ENCODE measurements at places on chromosomes 11 and 22.

GRCh38 chr11:92249156-92249753 is 24.6 kb downstream of the FAT3 start:
- no peak for DNase-seq

GRCh38 chr22:48607901-48608662 is 1219.6 kb downstream of the BRD1 start:
- DNase-seq, result no peak

DNA sequence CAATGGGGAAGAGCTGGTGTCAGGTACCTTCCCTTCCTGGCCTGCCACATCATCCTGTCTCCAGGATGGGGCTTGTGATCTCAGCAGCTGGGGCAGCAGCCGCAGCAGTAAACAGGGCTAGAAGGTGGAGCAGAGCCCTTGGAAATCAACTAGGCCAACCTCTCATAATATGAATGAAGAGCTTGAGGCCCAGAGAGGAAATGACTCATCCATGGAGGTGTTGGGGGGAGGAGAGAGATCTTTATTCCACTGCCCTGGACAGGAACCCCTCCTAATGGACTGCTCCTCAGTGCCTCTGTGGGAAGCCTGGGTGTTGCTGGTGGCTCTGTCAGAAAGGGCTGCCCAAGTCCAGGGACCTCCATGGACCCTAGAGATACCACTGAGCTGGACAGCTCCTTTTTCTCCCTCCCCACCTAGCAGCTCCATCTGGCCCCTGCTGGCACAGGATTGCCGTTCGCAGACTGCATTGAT is 111.8 kb downstream of the OSBP2 start:
- no peak for DNase-seq

GRCh38 chr11:43518408-43519160 is 159.9 kb downstream of the TTC17 start:
- no peak for DNase-seq

- no peak for DNase-seq
Observed at GRCh38 chr11:73393479-73394415, 17.5 kb downstream of the RELT start.

GRCh38 chr11:64144587-64145472 is 21.1 kb downstream of the MACROD1 start:
- no peak for DNase-seq

All from vagina (tissue), 2 donors.